ENCODE measurements at places on chromosomes 3 and 15.
A peak's percentile ranks its signal among the peaks of the same experiment; 100 is the strongest.

DNA sequence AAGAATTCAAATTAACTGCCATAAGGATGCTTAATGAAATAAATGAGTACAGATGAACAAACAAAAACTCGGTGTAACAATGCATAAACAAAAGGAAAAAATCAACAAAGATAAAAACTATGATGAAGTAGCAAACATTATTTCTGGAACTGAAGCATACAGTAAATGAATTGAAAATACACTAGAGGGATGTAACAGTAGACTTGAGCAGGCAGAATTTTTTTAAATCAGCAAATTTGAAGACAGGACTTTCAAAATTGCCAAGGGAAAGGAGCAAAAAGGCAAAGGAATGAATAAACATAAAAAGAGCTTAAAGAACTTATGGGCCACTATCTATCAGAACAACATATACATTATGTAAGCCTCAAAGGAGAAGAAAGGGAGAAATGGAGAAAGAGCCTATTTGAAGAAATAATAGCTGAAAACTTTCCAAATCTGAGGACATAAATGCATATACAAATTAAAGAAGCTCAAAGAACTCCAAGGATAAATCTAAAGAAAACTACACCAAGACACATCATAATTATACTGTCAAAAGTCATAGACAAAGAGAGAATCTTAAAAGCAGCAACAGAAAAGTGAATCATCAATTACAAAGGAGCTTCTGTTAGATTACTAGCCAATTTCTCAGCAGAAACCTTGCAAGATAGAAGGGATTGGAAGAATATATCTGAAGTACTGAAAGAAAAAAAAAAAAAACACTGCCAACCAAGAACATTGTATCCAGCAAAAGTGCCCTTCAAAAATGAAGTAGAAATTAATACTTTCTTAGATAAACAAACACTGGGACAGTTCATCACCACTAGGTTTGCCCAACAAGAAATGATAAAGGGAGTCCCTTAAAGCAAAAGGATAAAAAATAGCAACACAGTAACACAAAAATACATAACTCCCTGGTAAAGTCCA lies 15.5 kb downstream of the TOP2B start:
- H3K4me1 ChIP-seq: peaks cover 26% of the 10 kb centered on the region
- no peak overlapping the region for H3K4me3 ChIP-seq
- H3K27me3 ChIP-seq: no peaks in the 10 kb centered on the region
- DNase-seq: no peak
- no peak overlapping the region for H3K27ac ChIP-seq

GRCh38 chr3:189999718-190000117 lies 121.0 kb downstream of the P3H2 start:
- H3K27ac ChIP-seq: no peak overlapping the region
- no peaks in the 10 kb centered on the region for H3K36me3 ChIP-seq
- no peak overlapping the region for H3K4me3 ChIP-seq
- H3K4me1 ChIP-seq: peaks cover 14% of the 10 kb centered on the region

DNA sequence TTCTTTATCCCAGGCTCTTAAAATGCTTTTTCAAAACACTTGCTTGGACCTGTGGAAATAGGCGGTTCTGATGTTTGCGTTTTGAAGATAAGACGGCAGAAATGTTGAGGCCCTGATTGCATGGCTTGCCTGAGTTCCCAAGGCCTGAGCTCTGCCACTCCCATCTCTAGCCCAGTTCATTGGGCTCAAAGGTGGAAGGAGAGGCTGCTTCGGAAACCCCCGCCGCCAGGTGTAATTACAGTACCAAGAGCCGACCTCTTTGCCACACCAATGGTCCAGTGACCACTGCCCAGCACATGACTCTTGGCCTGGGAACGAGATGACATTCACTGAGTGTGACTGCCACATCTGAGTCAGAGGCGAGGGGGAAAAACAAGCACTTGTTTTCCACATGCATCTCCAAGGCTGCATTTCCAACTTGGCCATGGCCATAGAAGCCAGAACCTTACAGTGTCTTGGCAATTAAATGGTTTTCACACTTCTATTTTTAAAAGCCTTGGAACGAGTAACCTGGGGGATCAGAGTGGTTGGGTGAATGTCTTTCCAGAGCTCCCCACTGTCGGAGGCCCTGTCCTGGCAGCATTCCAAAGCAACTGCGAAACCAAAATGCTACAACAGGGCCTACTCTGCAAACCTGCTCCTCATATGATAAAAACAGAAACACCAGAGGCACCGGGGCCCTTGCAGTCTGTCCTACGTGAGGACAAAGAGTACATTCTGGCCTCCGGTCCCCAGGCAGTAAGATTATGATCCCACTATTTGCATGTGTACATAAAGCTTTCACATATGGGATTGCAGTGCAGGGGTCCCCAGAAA lies 63.8 kb upstream of the CGNL1 start:
- no peak overlapping the region for H3K4me3 ChIP-seq
- peaks cover 6% of the 10 kb centered on the region for H3K4me1 ChIP-seq
- H3K27ac ChIP-seq: peak overlapping the region; percentile 67
- no peaks in the 10 kb centered on the region for H3K36me3 ChIP-seq

DNA sequence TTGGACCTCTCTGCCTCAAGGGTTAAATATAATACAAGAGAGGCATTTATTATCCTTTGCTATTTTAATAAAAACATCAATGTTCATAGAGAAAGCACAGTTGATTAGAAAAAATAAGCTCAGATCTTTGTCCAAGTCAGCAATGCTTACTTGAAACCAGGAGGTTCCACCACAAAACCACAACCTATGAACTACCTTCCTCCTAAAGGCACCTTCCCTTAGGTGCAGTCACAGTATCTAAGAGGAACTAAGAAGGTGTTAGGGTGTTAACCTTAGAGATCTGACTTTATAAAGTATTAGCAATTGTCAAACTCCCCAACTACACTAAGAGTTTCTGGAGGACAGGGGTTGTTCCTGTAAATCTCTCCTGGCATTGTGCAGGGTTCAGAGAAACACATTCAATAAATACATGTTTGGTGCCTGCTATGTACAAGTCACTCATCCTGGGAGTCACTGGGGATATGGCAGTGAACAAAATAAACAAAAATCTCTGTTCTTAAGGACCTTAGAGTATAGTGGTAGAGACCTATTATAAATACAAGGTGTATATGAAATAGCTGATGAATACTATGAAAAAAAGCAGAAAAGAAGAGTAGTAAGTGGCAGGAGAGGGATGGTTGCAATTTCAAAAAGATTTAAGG lies 208.6 kb downstream of the NFKBIZ start:
- H3K4me3 ChIP-seq: no peak overlapping the region
- no peaks in the 10 kb centered on the region for H3K36me3 ChIP-seq
- no peak overlapping the region for H3K27ac ChIP-seq
- DNase-seq: no peak
- H3K4me1 ChIP-seq: no peaks in the 10 kb centered on the region

GRCh38 chr3:25910105-25910504 lies 120.2 kb downstream of the OXSM start:
- H3K27ac ChIP-seq: no peak overlapping the region
- H3K4me1 ChIP-seq: no peaks in the 10 kb centered on the region
- no peaks in the 10 kb centered on the region for H3K36me3 ChIP-seq
- H3K4me3 ChIP-seq: no peak overlapping the region

- H3K27ac ChIP-seq: no peak within 1 kb of the TSS
- H3K4me1 ChIP-seq: no peaks in the 10 kb centered on the region
- H3K27me3 ChIP-seq: no peaks in the 10 kb centered on the region
- DNase-seq: no peak
Observed at GRCh38 chr3:161496508-161496907, at the start of gene OTOL1. Gene OTOL1, plus strand, starts transcription at chr3:161496808. Its CDS starts 0 bp downstream, at chr3:161496808.

DNA sequence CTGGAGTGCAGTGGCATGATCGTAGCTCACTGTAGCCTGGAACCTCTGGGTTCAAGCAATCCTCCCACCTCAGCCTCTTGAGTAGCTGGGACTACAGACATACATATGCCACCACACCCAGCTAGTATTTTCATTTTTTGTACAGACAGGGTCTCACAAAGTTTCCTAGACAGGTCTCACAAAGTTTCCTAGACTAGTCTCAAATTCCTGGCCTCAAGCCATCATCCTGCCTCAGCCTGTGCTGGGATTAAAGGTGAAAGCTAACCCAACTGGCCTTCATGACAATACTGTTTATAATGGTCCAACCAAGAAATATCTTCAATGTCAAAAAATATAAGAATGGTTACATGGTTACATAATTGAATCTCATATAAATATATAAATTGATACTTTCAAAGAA lies 24.0 kb downstream of the GPR176 start:
- H3K27me3 ChIP-seq: no peaks in the 10 kb centered on the region
- DNase-seq: no peak
- no peak overlapping the region for H3K4me3 ChIP-seq
- no peak overlapping the region for H3K27ac ChIP-seq

GRCh38 chr3:139198186-139198585 lies 145.6 kb upstream of the MRPS22 start:
- no peaks in the 10 kb centered on the region for H3K4me1 ChIP-seq
- no peak overlapping the region for H3K4me3 ChIP-seq
- no peaks in the 10 kb centered on the region for H3K27me3 ChIP-seq
- no peak overlapping the region for H3K27ac ChIP-seq

DNA sequence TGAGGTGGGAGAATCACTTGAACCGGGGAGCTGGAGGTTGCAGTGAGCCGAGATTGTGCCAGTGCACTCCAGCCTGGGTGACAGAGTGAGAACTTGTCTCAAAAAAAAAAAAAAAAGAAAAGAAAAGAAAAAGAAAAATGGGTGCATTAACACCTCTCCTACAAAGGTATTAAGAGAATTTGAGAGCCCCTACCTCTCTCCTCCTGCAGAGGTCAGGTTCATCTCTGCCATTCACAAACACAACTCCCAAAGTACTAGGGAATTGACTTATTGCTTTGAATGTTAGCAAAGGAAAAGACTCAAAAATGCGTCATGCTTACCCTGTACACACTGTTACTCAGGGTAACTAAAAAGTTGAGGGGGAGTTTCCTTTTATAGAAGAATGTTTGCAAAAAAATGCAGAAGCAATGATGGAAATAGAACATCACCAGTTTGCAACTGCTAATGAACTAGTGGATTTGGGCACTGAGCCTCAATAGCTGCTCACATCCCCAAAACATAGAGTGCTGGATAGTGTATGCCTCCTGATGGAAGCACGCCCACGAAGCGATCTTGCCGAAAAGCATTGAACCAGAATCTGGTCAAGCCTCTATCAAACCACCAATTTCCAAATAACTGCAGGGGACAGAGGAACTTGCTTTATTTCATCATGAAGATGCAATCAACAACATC lies 15.5 kb upstream of the LYZL4 start:
- no peaks in the 10 kb centered on the region for H3K27me3 ChIP-seq
- no peaks in the 10 kb centered on the region for H3K4me1 ChIP-seq
- no peak overlapping the region for H3K4me3 ChIP-seq
- no peaks in the 10 kb centered on the region for H3K36me3 ChIP-seq
- DNase-seq: no peak
- no peak overlapping the region for H3K27ac ChIP-seq

DNA sequence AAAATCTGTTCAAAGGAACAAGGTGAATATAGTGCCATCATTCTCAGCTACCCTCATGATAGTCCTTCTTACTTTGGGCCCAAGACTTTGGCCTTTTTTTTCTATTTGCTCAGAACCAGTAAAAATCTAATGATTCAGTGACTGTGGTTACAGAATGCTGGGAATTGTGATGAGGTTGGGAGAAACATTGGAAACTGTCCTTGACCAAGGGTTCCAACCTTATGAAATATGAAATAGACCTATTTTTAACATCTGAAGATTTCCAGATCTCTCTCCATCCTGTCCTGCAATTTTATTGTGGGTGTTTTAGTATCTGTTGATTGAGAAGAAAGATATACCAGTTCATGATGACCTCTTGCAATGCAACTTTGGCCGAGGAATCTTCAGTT lies 34.9 kb downstream of the TMEM45A start:
- H3K36me3 ChIP-seq: no peaks in the 10 kb centered on the region
- DNase-seq: no peak
- no peaks in the 10 kb centered on the region for H3K4me1 ChIP-seq
- H3K27me3 ChIP-seq: no peaks in the 10 kb centered on the region
